Suppressor macrophage treated with lipopolysaccharide for 4 hours (primary cell): ENCODE measurements at places on chromosomes 7 and 10.
A peak's percentile ranks its signal among the peaks of the same experiment; 100 is the strongest.

- no peak for DNase-seq
These were observed 5.8 kb downstream of the C7orf57 start for GRCh38 chr7:48040944-48041652.

GRCh38 chr10:6086375-6087233 is 2.2 kb upstream of the RBM17 start:
- DNase-seq = peak; percentile 95

GRCh38 chr10:124725791-124726190 is 18.4 kb downstream of the FAM53B start:
- no peak for DNase-seq

DNA sequence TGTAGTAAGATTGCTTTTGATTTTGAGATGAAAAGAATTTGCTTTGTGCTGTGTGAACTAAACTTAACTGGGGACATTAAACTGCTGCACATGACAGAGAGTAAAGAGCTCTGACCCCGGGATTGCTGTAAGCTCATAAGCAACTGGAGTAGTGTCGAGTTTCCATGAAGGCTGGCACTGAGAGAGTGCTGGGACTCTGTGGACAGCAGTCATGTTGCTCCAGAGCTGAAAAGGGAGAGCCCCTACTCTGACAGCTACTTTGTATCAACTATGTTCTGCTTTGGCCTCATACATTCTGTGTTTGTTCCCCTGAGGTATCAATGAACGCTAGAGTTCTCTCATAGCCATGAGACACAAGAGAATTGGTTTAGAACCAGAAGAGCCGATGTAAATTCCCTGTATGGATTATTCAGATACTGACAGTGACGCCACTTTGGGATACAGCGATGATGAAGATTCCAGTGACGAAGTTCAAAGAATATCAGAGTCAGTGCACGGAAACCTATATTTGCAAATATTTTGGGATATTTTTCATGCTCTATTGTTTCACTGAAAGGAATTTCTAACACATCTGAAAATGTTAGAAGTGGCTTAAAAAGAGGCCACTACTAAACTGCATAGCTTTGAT is 185.9 kb upstream of the DKK1 start:
- no peak for DNase-seq

- DNase-seq = peak; percentile 82
These were observed 60.4 kb downstream of the ADD3 start for GRCh38 chr10:110067960-110068770.

GRCh38 chr10:29397221-29397620 is 108.4 kb downstream of the LYZL1 start:
- DNase-seq = no peak

DNA sequence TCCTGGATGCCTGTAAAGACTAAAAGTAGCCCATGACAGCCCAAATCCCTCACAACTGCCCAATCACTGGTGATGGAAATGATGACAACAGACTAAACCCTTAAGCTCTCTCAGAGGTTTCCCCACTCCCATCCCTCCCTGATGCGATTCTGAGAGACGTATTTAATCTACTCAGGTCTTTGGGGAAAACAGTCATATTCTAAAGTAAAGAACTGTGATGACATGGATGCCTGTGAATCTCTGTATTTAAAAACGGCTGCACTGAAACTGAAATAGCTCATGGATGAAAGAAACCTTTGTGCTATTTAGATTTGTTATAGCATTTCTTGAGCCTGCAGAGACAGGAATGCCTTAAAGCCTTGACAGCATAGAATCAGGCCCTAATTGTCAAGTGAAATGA is 28.5 kb downstream of the VPS41 start:
- no peak for DNase-seq

- DNase-seq = peak; percentile 45
These were observed 34.2 kb downstream of the CAMK2B start for GRCh38 chr7:44291066-44291732.

GRCh38 chr7:97104719-97105238 is 12.7 kb upstream of the SDHAF3 start:
- peak; percentile 82 for DNase-seq

DNA sequence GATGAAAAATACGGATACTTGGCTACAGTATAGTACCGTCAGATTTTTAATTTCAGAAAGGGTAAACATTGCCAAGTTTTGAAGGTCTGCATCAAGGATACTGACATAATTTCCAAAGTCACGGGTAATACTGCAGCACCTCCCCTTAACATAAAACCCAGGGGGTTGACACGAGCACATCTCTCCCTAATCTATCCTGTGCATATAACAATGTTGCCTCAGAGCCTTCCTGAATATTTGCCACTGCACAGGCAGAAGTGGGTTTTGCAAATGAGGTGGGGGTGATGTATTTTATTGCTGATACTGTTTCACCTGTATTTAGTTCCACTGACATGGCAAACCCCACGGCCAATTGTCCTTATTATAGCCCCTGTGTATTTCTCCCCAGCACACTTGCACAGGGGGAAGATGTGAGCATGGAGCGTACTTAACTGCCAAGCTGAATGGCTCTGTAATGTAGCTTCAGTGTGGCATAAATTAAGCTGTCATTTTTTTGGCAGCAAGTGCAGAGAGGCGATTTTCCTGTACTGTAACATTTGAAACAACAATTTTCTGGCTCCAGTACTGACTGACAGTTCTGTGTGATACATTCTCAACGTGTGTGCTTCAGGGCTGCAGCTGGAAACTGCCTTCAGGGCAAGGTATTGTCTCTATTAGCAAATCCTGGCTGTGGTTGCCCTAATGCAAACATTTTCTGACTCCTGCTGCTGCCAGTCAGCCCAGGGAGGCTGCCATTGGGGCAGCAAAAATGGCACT is 299.6 kb upstream of the SP4 start:
- no peak for DNase-seq

- DNase-seq = no peak
These were observed 123.3 kb downstream of the TWIST1 start for GRCh38 chr7:18993933-18994668.

DNA sequence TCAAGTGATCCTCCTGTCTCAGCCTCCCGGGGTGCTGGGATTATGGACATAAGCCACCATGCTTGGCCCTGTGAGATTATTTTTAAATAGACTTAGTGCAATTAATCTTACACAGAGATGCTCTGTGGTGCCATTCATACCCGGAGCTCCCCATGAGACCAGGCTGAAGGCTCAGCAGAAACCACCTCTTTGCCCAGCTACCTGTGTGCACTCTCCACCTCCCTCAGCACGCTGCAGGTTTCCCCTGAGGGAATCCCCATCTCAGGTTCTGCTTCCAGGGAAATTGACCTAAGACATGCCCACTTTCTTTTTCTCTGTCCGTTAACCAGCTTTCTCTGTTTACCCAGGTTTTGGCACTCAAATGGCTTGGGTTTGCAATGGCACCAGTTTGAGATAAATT is 260.5 kb downstream of the SFMBT2 start:
- no peak for DNase-seq

DNA sequence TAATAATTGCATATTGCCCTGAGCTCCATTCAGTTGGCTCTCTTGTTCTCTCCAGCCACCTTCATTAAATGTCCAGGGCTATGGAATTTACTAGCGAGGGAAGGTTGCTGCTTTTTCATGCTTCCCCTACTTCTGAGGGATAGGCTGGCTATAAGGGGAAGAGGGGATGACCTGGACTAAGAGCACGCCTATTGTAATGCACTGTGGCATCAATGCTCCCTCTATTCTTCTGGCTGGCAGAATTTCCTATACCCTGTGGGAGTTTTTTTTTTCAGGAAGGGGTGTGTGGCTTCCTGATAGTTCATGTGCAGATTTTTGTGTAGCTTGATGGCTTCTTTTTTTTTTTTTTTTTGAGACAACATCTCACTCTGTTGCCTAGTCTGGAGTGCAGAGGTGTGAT is 155.8 kb downstream of the SND1 start:
- DNase-seq = no peak

DNA sequence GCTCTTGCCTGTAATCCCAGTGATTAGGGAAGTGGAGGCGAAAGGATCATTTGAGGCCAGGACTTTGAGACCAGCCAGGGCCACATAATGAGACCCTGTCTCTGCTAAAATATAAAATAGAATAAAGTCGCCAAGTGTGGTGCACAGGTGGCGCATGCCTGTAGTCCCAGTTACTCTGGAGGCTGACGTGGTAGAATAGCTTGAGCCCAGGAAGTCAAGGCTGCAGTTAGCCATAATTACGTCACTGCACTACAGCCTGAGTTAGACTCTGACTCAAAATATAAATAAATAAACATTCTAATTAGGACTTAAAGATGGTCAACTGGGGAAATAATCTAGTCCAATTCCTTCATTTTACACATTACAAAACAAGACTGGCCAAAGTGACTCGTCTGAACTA is 768 bp downstream of the CHCHD2 start:
- peak; percentile 51 for DNase-seq

- DNase-seq = no peak
These were observed 492.0 kb downstream of the KIF20B start for GRCh38 chr10:90193240-90193985.

GRCh38 chr10:37821237-37821636 is 36.2 kb downstream of the ZNF248 start:
- DNase-seq = no peak

DNA sequence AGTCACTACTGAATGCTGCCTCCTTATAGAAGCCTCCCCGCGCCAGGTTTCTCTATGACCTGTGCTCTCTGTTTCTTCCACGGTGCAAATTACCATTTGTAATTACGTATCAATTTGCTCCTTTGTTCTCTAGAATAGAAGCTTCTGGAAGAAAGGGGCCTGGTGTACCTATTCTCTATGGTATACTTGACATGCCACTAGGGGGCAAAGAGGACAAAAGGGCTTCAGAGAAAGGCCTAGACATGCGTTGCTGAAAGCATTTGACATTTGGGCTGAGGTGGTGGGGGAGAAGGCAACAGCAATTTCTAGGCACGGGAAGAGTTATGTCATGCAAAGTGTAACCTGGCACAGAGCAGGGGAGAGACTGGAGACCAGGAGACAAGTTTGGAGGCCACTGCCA is 148.7 kb downstream of the WDR11 start:
- no peak for DNase-seq

DNA sequence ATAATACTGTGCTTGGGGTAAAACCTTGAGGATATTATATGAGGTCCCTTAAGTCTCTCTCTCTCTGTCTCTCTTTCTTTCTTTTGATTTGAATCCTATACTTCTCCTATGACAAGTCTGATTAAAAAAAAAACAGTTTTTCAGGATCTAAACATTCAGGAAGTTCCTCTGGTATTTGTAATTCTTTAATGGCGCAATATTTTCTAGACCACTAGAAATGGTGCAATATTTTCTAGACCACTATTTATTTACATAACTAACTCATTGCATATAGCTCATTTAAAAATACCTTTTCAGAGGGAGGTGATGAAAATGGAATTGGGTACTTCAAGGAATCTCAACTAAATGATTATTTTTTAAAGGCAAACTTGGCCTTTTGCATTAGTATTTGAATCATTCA is 1235.3 kb downstream of the GATA3 start:
- DNase-seq = peak; percentile 38

DNA sequence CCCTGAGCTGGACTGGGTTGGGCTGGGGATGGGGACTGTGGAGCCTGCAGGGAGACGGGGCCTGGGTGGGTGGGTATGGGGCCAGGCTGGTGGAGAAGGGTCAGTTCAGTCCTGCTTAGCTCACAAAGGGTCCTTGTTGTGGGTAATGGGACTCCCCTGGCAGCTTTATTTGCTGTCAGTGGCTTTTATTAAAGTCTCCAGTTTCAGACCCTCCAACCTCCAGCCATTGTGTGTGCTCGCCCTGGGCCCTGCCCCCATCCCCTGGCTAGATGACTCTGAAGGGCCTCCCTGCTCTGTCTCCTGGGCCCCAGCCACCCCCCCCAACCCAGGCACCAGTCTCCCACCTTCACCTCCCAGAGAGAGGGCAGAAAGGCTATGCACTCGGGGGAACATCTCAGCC is 44.4 kb upstream of the SLF2 start:
- no peak for DNase-seq

- DNase-seq = no peak
These were observed 167.4 kb downstream of the ARHGAP21 start for GRCh38 chr10:24556126-24556749.

DNA sequence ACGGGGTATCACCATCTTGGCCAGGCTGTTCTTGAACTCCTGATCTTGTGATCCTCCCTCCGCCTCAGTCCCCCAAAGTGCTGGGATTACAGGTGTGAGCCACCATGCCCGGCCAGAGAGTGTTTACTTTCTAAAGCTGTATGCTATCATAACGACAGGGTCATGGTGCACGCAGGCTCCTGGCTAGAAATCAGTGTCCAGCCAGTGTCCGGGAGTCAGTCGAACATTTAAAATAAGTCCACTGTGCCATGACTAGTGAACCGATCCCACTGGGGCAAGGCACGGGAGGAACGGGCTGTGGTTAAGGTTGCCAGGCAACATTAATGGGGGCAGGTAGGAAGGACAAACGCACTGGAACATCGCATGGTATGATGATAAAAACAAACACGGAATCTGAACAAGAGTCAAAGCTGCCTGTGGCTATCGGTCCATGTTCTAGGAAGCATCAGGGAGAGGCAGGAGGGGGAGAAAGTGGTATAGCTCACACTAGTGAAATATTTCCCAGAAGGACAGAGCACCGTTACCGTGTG is 89.0 kb upstream of the SEPHS1 start:
- no peak for DNase-seq

DNA sequence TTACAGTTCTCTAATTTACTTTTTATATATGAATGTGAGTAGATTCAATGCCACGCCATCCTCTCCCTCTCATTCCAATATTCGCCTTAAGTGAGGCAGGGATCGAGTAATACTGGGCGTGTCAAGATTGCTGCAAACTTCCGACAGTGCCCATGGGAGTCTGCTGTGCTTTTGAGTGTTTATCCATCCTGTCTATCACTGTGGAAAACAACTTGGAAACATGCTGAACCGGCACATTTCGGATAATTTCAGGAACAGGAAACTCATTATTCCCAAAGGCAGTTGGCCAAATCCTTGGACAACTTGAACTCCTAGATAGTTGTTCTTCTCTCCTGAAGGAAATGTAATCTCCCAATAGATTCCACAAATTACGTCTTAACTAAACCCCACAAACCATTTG is 28.5 kb downstream of the PIP4K2A start:
- no peak for DNase-seq

- peak; percentile 61 for DNase-seq
These were observed 524.6 kb downstream of the LRMDA start for GRCh38 chr10:75955973-75956502.

DNA sequence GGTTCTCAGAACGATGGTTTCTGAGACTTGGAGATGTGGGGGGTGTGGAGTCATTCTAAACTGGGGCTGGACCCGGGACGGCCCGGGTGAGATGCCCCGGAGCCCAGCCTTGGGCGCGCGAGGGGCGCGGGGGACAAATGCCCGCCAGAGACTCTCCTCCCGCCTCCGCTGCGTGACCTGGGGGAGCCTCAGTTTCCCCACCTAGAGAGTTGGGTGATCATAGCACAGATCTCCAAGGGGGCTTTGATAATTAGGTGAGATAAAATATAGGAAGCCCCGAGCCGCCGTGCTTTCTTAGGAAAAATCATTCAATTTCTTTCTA is 658 bp upstream of the FZD8 start:
- DNase-seq = no peak
